ENCODE measurements at places on chromosomes 2 and 18. TPM values are rescaled to one million over a fixed set of nuclear protein-coding genes. Genes with fewer than 3 reads are reported as not detected.

The FOXD4L1 gene
- 0.17 TPM for total RNA-seq

The SLC4A5 gene
- 2.2 TPM for total RNA-seq

The SEMA4C gene
- 27.1 TPM for total RNA-seq

The C18orf54 gene
- 2.3 TPM for total RNA-seq

The LOXHD1 gene
- total RNA-seq, result 0.44 TPM

The CDK15 gene
- 0.57 TPM for total RNA-seq

The NBAS gene
- 51.2 TPM for total RNA-seq

The FBXO36 gene
- 2.1 TPM for total RNA-seq

The SFTPB gene
- not detected for total RNA-seq

The DLX2 gene
- total RNA-seq, result not detected

The RSAD2 gene
- 1.5 TPM for total RNA-seq

The CROCC2 gene
- not detected for total RNA-seq

The MRO gene
- total RNA-seq, result 2.0 TPM

The CSRNP3 gene
- 1.1 TPM for total RNA-seq

The PFN4 gene
- 1.3 TPM for total RNA-seq

The RTP5 gene
- not detected for total RNA-seq

The CD207 gene
- total RNA-seq, result not detected

The HRH4 gene
- total RNA-seq, result 0.44 TPM

The ASB18 gene
- total RNA-seq, result not detected

The FZD7 gene
- 8.6 TPM for total RNA-seq

The GRP gene
- total RNA-seq, result not detected

The CAPN14 gene
- total RNA-seq, result 0.22 TPM

The C2orf76 gene
- 32.4 TPM for total RNA-seq

The GALNT1 gene
- total RNA-seq, result 61.5 TPM

The C2orf78 gene
- not detected for total RNA-seq

The IL36A gene
- not detected for total RNA-seq

The TNFRSF11A gene
- total RNA-seq, result 0.94 TPM

The DYNAP gene
- total RNA-seq, result not detected

The TXNDC9 gene
- 38.5 TPM for total RNA-seq

The CFAP210 gene
- not detected for total RNA-seq

The ANKRD30B gene
- total RNA-seq, result not detected

The COL3A1 gene
- 198 TPM for total RNA-seq

The CABLES1 gene
- 50.7 TPM for total RNA-seq

The KCNE4 gene
- 6.4 TPM for total RNA-seq

The BMP10 gene
- total RNA-seq, result not detected

The MAP4K3 gene
- total RNA-seq, result 57.8 TPM

The FBXO15 gene
- not detected for total RNA-seq

The NDUFAF7 gene
- 14.5 TPM for total RNA-seq

The ATOH8 gene
- 39.8 TPM for total RNA-seq

The FAM228A gene
- total RNA-seq, result 8.2 TPM

The ANKRD30BL gene
- not detected for total RNA-seq

The RFTN2 gene
- total RNA-seq, result 29.6 TPM

The MDH1B gene
- 1.1 TPM for total RNA-seq

The POTEI gene
- total RNA-seq, result not detected

The ASB3 gene
- 22.9 TPM for total RNA-seq

The ZNF521 gene
- total RNA-seq, result 56.2 TPM

The GPR45 gene
- total RNA-seq, result not detected

The DNAJC5G gene
- not detected for total RNA-seq

The NFATC1 gene
- total RNA-seq, result 17.2 TPM

The KCTD1 gene
- total RNA-seq, result 5.9 TPM

The TXNDC2 gene
- not detected for total RNA-seq

All from subcutaneous adipose tissue (tissue), 4 donors.